ENCODE measurements at places on chromosomes 4 and X. TPM values are rescaled to one million over a fixed set of nuclear protein-coding genes. Genes with fewer than 3 reads are reported as not detected.

DNA sequence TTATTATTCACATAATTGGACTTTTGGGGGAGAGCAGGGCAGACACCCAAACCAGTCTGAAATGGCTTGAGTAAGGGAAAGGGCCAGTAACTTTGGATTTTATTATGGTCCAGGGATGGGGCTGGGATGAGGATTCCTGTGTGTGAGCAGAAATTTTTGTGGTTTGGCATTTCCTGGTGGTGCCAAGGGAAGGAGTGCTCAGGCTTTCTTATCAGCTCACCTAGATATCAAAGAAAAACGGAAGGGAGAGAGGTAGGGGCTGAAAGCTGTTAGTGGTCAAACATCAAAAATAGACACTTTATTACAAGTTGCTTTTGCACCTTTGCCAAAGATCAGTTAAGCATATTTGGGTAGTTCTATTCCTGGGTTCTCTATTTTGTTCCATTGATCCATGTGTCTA, 128.5 kb upstream of the DIPK2B start:
- no peak for DNase-seq

The CYBB gene
- not detected for total RNA-seq

The USP17L10 gene
- total RNA-seq, result not detected

DNA sequence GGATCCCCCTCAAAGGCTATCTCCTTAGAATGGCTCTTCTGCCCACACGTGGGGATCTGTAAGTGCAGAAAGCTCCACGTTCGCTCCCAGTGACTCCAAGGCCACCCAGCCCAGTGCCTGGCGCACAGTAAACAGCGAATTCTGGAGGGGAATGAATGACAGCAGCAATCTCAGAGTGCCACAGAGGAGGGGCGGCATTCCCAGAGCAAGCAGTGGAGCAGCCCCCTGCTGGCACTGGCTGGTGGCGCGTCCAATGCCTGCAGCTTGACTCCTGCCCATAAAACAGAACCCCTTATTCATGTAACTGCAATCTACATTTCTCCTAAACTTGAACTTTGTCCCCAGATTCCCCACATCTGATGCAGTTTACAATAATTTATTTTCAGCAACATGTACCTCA, 6.9 kb upstream of the HELT start:
- no peak for DNase-seq

DNA sequence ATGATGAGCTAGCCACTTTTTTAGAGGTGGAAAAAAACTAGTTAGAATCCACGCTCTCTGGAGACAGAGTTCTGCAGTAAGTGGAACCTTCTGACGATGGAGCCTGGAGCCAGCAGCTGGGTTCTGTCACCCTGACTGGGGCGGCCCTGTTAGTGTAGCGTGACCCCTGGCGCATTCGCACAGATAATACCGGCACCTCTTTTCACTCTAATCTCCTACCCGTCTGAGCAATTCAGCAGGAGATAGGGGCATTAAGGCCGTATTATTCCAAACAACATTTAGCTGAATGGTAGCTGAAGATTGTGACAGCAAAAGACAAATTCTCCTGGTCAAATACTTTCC, 292.6 kb downstream of the FBXO8 start:
- DNase-seq, result no peak

DNA sequence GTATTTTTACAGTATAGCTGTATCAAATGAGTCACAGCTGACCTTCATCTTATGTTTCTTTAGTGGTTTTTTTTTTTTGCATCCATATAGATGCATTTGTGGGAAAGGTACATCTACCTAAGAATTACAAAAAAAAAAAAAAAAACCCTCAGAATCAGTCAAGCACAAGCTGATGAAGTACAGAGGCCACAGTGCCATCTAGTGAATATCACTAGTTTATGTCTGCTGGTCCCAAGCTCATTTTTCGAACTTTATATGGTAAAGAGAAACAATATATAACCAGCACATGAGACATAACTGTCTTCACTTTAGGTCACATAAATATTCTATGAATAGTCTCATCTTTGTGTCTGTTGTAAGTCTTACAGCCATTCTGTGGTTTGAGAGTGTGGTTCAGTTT, 220.1 kb downstream of the DLG3 start:
- DNase-seq, result no peak

- DNase-seq, result no peak
These were observed 209.3 kb downstream of the GPC3 start for GRCh38 chrX:133776072-133776471.

GRCh38 chr4:89754531-89754930, 82.4 kb downstream of the SNCA start:
- DNase-seq, result no peak

DNA sequence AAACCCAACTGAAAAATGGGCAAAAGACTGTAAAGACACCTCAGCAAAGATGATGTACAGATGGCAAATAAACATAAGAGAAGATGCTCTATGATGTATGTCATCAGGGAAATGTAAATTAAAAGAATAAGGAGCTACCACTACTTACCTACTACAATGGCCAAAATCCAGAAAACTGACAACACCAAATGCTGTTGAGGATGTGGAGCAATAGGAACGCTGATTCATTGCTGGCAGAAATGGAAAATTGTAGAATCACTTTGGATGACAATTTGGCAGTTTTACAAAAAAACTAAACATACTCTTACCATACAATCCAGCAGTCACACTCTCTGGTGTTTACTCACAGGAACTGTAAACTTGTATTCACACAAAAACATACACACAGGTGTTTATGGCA, 222.3 kb upstream of the LDB2 start:
- no peak for DNase-seq

- DNase-seq, result no peak
These were observed 208.0 kb downstream of the ENOX2 start for GRCh38 chrX:130694983-130695382.

The BEND2 gene
- not detected for total RNA-seq

DNA sequence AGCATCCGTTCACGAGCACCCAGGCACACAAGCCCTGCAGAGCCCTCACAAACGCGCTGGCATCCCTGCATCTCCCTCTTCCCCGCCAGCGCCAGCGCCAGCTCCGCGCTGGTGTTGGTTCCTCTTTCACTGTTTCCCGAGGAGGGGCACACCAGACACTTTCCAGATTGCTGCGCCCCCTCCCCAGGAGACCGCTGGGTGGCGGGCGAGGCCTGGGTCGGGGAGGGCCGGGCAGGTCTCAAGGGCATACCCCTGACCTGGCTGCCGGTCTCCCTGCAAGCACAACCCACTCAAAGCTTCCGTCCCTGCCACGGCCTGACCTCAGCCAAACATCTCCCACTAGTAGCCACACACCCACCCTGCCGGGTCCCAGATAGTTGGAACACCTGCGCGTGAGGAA, 2.2 kb upstream of the NKX1-1 start:
- DNase-seq, result no peak

The FAM53A gene
- 2.5 TPM for total RNA-seq

DNA sequence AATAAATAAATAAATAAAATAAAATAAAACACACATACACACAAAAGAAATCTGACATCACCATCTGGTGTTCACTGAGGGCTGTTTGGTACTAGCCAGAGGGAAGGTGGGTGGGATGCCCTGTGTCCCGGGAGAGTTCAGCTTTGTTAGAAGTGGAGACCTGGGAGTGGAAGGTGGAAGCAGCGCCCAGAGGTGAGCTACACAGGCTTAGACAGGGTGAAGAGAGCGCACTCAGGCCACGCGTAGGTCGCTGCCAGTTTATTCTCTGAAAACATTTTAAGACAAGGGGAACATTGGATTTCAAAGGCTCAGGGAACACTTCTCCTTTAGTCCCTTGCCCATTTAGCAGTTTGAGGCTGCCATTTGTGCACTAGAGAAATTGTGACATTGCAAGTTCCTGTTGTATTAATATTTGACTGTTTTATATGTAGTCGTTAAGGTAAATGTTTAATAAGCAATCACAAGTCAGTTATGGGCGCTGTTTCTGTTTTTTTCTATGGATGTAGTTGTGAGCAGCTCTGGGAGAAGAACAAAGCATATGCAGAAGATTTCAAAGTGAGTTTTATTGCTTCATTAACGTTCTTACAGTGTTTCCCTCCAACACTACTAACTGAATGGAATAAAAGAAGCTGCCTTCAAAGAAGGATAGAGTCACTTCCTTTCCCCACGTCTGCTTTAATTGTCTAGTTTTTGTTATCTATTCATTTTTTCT, 405.5 kb upstream of the NR3C2 start:
- DNase-seq, result no peak

DNA sequence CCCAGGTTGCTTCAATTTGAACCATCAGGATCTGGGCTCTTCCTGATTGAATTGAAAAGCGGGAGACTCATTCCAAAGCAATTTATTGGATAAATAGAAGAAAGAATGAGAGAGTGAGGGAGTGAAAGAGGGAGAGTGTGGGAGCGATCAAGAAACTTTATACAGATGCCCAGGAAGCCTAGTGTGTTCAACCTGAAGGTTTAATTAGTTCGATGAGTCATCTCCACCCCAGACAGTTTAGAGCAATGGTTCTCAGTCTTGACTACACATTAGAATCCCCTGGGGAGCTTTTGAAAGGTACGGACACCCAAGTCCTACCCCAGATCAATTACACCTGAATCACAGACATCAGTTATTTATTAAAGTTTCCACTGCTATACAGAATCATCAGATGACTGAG, 61.5 kb downstream of the GEMIN8 start:
- no peak for DNase-seq

DNA sequence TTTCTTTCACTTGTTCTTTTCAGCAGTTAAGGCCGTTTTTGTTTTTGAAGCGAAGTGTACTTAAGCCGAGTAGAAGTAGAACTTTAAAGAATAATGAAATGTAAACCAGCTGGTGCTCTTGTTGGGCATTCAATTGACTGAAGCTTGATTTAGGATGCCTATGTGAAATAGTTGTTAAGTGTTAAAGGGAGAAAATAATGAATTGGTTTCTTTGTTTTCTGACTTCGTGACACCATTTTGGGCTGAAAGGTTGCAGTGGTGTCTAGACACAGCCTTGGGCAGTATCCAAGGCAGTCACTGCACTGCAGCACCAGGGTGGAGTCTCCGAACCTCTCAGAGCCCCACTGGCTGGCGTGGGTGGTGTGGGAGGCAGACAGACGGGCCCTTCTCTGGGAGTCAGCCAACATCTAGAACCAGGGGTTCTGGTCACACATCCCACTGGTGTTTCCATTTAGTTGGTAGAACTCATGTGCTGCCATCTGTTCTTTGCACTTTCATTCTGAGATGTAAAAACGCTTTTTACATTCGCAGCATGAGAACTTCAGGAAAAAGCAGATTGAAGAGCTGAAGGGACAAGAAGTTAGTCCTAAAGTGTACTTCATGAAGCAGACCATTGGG, 3.5 kb downstream of the UCHL1 start:
- no peak for DNase-seq

DNA sequence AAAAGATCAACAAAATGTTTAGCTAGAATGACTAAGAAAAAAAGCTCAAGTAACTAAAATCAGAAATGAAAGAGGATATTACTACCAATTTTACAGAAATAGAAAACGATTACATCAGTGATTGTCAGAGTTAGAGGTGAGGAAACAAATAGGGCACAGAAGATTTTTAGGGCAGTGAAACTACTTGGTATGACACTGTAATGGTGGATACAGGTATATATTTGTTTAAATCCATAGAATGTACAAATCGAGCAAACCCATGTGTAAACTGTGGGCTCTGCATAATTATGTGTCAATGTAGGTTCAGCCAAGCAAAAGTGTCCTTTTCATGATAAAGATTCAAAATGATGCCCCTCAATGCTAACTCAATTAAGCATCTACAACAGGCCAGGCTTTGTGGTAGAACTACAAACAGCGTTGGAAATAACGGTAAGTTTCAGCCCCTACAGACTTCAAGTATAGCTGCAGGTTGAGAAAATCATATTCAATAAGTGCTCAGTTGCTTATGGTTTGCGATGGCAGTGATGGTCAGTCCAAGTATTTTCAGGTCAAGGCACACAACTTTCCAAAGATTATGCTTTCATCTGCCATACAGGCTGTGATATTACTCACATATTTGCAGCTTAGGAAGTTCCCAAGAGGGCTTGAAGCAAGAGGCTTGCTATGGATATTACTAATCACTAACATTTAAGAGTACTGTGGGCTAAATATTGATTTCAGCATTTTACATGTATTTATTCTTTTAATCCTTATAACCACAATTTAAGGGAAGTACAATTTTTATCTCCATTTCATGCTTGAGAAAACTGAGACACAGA, 158.6 kb downstream of the TET2 start:
- no peak for DNase-seq

- DNase-seq, result no peak
These were observed 21.2 kb downstream of the PPAT start for GRCh38 chr4:56414135-56414670.

The CFP gene
- 2.3 TPM for total RNA-seq

DNA sequence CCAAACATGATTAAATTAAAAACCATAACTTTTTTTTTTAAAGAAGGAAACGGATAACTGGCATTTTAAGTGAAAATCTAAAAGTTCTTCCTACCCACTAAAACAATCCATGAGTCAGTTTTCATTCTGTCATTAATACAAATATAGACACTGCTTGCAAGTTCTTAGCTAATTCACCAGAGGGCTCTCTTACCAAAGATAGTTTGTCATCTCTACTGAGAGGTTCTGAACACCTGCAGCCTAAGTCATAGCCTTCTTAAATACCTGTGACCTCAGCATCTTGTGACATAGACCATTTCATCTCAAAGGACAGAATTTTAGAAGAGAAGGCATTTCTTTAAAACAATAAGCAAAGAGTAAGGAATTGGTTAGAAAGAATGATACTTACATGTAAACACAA, 65.3 kb upstream of the FAM120C start:
- DNase-seq, result no peak

DNA sequence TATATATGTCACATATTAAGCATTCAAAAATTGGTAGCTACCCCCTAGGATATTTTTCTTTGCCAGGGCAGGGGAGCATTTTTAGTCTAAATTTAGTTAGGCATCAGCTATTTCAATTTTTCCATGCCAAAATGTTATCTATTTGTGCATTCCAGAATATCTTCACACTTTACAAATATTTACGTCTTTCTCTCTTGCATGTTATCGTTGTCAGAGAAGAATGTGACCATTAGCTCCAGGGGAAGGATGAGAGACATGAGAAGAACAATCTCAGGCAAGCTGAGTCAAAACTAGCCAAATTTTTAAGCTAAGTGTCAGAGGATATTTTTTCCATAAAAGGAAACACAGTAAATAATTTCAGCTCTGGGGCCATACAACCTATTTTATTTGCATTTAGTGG, 885.0 kb upstream of the EPHA5 start:
- DNase-seq, result no peak

GRCh38 chr4:45062935-45063545, 336.7 kb upstream of the GNPDA2 start:
- DNase-seq, result no peak

The F11 gene
- total RNA-seq, result not detected

The DUSP21 gene
- total RNA-seq, result not detected

The RHOXF2B gene
- not detected for total RNA-seq

GRCh38 chr4:100489305-100489704, 28.5 kb downstream of the EMCN start:
- no peak for DNase-seq

The RBMXL3 gene
- not detected for total RNA-seq

The PASD1 gene
- not detected for total RNA-seq

DNA sequence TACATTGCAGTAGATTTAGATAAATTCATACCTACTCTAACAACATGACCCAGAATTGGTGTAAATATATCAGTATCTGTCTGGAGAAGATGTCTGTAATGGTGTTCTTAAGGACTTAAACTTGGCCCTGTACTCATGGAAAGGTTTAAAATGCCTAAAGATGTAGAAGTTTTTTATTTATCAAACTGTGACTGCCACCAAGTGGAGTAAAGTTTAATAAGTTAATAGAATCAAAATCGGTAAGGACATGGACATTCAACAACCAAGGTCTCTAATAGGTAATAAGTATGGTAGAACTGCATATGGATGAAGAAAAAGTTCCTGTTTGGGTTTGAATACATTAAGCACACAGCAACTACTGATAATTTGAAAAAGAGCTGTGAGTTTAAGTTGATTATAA, 474.0 kb upstream of the NDST3 start:
- DNase-seq, result no peak

The TBX22 gene
- not detected for total RNA-seq

Measured in activated T-helper 1 cell treated with anti-CD3 and anti-CD28 coated beads, Interleukin-12 subunit alpha, Interleukin-12 subunit beta, Interleukin-2, Interleukin-4 antibody, amounts not matched to agents 30 ng/mL and 10 ng/mL and 1 ng/mL, durations not matched to agents 14 hours and 24 hours and 36 hours (primary cell).